ENCODE measurements at places on chromosomes 4 and X. TPM values are rescaled to one million over a fixed set of nuclear protein-coding genes. Genes with fewer than 3 reads are reported as not detected.

GRCh38 chrX:24173115-24173847 is 23.8 kb downstream of the ZFX start:
- no peak for DNase-seq

DNA sequence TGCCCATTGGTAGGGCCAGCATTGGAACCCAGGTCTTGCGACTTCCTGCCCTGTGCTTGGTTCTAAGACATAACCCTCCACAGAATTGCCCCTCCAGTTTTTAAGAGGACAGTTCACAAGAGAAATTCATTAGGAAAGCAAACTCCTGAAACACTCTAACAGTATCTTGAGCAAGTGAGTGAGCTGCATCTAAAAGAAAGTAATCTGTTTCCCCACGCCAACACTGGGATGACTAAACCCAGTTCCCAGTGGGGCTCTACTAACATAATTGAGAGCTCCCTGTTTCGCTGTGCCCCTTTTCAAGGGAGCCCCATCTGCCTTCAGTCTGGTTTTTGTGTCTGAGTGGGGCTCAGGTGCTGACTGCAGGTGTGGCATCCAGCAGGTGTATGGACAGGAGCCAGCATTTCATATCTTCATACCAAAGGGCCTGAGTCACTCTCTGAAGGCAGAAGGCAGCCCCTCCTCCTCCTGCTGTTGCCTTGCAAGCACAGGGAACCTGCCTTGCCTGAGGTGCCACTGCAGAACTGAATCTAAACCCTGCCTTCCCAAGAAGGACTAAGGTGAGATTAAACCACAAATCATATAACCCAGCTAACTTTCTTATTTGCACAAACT is 8.0 kb downstream of the AMOT start:
- no peak for DNase-seq

DNA sequence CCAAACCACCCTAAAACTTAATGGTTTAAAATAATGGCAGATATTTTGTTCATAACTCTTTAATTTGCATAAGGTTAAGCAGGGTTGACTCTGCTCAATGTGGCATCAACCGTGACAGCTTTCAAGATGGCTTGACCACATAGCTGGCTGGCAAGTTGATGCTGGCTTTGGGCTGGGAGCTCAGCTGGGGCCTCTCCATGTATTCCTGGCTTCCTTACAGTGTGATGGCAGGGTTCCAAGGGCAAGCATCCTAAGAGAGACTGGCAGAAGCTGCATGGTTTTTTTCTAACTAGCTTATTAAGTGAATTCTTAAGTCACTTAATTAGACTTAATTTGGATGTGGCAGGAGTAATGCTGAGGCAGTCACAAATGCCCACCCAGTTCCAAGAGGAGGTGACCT is 4.5 kb downstream of the RP2 start:
- DNase-seq = peak; percentile 41

- no peak for DNase-seq
Measured at GRCh38 chr4:65014078-65014477, 604.8 kb upstream of the TECRL start.

GRCh38 chrX:100931218-100931924 is 2.7 kb upstream of the XKRX start:
- DNase-seq = no peak

- no peak for DNase-seq
Measured at GRCh38 chr4:93031431-93032098, 727.8 kb downstream of the GRID2 start.

DNA sequence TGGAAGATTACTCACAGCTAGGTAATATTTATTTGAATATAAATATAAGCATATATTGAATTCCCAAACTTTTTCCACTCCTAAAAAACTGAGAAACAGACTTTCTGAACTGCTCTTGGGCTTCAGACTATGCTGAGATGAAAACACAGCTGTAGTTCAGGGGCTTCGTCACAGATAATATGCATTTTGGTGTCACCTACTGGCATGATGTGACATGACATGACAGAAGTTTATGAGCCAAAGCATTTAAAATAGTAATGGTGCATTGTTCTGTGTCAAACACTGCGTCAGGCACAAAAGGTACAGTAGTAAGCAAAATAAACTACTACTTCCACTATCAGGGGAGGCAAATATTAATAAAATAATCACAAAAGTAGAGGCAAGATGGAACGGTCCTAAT is 171.3 kb downstream of the BTC start:
- peak; percentile 31 for DNase-seq

DNA sequence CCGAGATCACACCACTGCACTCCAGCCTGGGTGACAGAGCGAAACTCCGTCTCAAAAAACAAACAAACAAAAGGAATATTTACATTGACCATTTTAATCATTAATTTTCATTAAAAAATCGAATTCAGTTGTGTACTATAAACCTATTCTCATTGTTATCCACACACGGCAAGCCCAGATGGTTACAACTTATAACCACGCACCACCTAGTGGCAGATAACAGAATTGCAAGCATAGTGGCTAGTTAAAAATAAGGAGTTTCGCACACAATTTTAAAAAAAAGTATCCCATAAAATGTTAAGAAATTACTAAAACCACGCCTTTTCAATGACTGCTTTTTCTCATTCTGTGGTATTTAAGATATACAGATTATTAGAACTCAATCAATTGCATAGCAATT is 25.4 kb downstream of the MBNL3 start:
- DNase-seq = no peak

MID1 gene
- total RNA-seq = 1.6 TPM

SMPX gene
- not detected for total RNA-seq

GLUD2 gene
- total RNA-seq = 0.24 TPM

INTS6L gene
- 13.9 TPM for total RNA-seq

GYPA gene
- total RNA-seq = not detected

UGT2B11 gene
- not detected for total RNA-seq

UBA6 gene
- total RNA-seq = 92.7 TPM
